ENCODE measurements at places on chromosomes 2 and 18.
A peak's percentile ranks its signal among the peaks of the same experiment; 100 is the strongest.

DNA sequence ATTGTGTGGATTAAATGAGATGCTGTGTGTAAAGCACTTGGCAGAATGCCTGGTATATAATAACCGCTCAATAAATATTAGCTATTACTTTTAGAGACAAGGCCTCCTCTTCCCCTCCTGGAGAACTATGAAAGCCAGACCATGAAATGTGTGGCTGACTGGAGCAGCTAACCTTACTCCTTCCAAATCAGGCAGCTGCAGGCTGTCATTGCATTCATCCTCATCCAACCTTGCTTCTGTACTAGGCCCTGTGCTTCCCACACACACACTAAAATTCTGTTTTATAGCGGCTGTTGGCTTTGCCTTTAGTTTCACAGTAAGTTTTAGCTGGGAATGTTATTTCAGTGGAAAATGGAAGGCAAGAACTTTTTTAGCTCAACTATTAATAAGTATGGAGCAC, 10.2 kb upstream of the SP9 start:
- DNase-seq = no peak

DNA sequence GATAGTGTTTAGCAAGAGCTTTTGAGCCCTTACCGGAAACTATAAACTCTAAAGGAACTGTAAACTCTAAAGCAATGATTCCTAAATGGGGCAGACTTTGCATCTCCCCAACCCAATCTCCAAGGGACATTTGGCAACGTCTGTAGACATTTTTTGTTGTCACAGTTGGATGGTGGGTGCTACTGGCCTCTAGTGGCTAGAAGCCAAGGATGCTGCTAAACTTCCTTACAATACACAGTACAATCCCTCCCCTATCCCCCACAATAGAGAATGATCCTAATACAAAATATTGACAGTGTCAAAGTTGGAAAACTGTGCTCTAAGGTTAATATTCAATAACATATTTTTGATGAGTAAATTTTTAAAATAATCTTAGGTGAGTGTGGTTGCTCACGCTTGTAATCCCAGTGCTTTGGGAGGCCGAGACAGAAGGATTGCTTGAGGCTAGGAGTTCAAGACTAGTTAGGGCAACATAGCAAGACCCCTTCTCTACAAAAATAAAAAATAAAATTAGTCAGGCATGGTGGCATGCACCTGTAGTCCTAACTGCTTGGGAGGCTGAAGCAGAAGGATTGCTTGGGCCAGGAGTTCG, 66.7 kb downstream of the PTPN4 start:
- DNase-seq = peak; percentile 42

GRCh38 chr2:196959281-196959680, 32.8 kb upstream of the PGAP1 start:
- no peak for DNase-seq

DNA sequence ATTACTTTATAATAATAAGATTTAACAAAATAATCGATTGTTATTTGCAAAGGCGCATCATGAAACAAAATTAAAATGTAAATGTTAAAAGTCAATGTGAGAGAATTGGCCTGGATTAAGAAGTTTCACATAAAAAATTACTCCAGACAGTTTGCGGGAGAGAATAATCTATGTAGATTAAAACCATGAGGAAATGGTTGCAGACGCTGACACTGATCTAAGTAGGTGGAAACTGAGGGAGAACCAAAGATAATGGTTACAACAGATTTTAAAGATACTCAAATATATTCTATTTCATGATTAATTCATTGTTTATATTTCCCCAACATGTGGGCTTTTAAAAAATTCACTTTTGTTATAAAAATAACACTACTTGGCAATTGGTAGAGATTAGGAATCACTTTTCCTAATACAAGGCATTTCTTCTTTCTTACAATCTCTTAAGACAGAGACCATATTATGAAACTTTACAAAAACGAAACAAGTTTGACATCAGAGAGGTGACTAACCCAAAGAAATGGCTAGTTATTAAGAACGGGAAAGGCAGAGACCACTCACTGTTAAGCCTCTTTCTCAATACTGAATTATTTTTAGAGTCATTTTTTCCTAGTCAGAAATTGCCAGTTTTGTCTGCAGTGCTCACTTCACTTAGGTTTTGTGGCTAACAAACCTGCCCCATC, 1.6 kb downstream of the KANSL1L start:
- peak; percentile 81 for DNase-seq

- peak; percentile 34 for DNase-seq
These were observed 482.2 kb downstream of the SPAG16 start for GRCh38 chr2:213766465-213766901.

DNA sequence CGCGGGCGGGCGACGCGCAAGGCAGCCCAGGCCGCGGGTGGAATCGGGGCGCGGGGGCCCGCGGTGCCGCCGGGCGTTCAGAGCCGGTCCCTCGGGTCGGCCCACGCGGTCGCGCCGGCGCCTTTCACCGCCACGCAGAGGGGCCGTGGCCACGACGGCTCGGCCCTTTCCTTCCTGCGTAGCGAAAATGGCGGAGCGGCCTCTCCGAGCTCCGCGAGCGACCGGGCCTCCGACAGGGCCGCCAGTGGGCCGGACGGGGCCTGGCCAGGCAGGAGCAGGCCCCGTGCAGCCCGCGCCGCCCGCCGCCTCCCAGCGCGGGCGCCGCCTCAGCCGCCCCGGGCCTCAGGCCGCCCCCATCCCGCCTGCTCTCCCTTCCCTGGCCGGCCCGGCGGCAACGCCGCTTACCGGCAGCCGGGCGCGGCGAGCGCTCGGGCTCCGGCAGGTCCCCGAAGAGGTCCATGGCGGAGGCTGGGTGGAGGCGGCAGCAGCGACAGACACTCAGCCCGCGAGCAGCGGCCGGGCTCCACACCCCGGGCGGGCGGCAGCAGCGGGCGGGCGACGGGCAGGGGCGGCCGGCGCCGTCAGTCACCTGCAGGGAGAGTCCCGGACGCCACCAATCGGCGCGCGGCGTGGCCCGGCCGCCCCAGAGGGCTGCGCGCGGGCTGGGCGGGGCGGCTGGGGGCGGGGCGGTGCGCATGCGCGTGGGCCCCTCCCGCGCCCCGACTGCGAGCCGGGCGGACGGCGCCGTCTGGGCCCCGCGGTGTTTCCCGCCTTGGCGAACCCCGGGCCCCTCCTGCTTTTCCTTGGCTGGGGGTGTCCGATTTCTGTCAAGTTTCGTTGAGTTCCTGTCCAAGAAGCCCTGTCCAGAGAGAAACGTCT, at the start of gene ILKAP:
Gene ILKAP (minus strand): TSS at position 602 of the 879 bp plus-strand sequence. CDS start 142 bp downstream, at position 460.
- DNase-seq = peak; percentile 23

GRCh38 chr2:149666809-149667320, 79.3 kb upstream of the MMADHC start:
- no peak for DNase-seq

DNA sequence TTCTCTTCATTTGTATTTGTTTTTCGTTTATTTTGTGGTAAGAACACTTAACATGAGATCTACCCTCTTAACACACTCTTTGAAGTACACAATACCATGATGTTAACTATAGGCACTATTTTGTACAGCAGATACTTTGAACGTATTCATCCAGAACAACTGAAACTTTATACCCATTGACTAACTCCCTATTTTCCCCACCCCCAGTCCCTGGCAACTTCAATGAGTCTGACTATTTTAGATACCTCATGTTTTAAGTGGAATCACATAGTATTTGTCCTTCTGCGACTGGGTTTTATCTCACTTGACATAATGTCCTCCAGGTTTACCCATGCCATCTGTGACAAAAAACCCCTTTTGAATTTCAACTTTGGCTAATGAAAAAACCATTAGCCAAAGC, 356.3 kb upstream of the CDH20 start:
- no peak for DNase-seq

- DNase-seq = no peak
These were observed 50.5 kb upstream of the LGALSL start for GRCh38 chr2:64403426-64403825.

GRCh38 chr2:172698041-172698863, 37.4 kb upstream of the RAPGEF4 start:
- DNase-seq = peak; percentile 90

DNA sequence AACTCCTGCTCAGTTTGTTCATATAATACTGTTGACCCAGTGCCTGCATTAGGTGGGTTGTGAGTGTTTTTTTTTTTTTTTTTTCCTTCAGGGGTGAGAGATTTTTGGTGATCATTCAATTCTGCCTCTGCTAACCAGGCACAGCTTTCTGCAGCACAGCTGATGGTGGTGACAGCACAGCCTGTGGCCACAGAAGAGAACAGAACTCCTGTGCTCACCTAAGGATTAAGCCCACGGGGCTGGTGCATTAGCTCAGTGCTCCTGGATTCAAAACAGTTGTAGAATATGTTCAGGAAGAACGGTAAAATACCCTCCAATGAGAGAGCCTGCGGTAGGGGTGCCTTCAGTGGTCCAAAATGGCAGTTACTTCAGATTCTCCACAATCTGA, 42.0 kb downstream of the PKP4 start:
- no peak for DNase-seq

DNA sequence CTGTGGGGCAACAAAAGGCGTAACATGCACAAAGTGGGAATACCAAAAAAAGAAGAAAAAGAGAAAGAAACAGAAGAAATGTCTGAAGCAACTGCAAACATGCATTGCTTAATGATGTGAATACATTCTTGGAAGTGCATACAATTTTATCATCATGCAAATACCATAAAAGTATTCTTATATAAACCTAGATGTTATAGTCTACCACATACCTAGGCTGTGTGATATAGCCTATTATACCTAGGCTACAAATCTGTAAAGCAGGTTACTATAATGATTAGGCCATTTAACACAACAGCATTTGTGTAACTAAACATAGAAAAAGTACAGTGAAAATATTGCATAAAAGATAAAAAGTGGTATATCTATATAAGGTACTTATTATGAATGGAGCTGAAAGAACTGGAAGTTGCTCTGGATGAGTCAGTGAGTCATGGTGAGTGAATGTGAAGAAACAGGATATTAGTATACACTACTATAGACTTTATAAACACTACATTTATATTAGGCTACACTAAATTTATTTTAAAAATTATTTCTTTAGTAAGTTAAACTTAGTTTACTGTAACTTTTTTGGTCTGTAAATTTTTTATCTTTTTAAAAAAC, 319.4 kb upstream of the KCNH7 start:
- DNase-seq = peak; percentile 66

GRCh38 chr2:207988975-207989374, 36.4 kb downstream of the PLEKHM3 start:
- DNase-seq = no peak

DNA sequence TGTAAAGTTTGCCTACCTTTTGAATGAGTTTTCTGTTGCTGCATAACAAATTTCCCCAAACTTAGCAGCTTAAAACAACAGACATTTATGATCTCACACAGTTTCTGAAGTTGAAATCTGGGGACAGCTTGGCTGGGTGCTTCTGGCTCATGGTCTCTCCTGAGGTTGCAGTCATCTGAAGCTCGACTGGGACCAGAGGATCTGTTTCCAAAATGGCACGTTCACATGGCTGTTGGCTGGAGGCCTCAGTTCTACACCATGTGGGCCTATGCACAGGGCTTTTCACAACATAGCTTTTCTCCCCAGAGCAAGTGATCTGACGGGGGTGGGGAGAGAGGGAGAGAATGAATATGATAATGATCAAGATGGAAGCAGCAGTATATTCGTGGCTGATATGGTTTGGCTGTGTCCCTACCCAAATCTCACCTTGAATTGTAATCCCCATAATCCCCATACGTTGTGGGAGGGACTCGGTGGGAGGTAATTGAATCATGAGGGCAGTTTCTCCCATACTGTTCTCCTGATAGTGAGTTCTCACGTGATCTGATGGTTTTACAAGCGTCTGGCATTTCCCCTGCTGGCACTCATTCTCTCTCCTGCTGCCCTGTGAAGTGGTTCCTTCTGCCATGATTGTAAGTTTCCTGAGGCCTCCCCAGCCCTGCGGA, 3.5 kb downstream of the RALB start:
- no peak for DNase-seq

GRCh38 chr2:31379747-31380146, 34.8 kb downstream of the XDH start:
- DNase-seq = no peak

GRCh38 chr2:127906206-127906926, 20.6 kb upstream of the AMMECR1L start:
- no peak for DNase-seq

- no peak for DNase-seq
These were observed 36.6 kb downstream of the DIPK1C start for GRCh38 chr18:74420481-74420880.

DNA sequence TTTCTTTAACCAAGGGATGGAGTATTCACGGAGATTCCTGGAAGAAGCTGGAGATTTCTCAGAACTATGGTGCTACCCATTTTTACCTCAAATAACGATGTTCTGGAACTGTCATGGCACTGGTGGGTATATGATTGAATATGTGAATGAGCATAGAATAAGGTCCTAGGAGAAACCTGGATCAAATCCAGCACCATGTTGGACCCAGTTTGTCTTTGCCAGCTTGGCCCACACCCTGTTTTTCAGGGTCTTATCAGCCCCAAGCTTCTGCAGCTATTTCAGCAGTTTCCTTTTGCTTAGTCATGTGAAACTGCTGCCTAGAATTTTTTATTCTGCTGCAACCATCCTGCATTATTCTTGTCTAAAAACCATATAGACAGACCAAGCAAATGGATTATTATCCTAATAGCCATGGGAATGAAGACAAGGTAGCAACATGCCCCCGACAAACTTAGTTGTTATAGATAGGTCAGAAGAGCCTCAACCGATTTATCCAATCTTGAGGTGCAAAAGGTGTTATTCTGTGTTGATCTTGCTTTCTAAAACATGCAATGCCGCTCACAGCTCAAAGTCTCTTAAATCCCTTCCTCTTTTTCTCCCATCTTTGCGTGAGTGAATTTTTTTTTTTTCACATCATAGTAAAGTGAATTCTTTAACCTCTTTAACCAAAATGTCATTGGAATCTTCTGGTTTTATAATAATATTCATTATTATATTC, 133.6 kb downstream of the PRPF40A start:
- DNase-seq = no peak

DNA sequence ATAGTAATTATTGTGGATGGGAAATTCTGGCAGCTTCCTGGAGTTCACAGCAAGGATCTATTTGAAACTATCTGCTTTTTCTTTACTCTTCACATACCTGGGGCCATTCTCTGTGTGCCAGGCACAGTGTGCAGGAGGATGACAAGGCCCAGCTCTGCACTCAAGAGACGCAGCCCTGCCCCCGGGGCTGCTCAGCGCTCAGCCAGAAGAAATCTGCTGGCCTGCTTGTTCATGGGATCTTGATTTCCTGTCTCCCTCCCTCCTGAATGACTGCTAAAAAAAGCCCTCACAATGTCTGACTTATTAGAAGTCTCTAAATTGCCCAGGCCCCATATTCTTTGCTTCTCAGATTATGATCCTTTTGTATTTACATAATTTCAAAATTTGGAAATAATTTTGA, 210.9 kb downstream of the DCDC2C start:
- DNase-seq = no peak

Measured in renal cortical epithelial cell (primary cell).